ENCODE measurements at places on chromosomes 11 and 22.
A peak's percentile ranks its signal among the peaks of the same experiment; 100 is the strongest.

GRCh38 chr22:32331236-32331917 is 26.3 kb upstream of the RFPL3 start:
- DNase-seq, result no peak

GRCh38 chr22:46801826-46802607 is 39.6 kb downstream of the TBC1D22A start:
- DNase-seq, result no peak

- DNase-seq, result no peak
Measured at GRCh38 chr11:693415-693831, 1.6 kb downstream of the DEAF1 start.

DNA sequence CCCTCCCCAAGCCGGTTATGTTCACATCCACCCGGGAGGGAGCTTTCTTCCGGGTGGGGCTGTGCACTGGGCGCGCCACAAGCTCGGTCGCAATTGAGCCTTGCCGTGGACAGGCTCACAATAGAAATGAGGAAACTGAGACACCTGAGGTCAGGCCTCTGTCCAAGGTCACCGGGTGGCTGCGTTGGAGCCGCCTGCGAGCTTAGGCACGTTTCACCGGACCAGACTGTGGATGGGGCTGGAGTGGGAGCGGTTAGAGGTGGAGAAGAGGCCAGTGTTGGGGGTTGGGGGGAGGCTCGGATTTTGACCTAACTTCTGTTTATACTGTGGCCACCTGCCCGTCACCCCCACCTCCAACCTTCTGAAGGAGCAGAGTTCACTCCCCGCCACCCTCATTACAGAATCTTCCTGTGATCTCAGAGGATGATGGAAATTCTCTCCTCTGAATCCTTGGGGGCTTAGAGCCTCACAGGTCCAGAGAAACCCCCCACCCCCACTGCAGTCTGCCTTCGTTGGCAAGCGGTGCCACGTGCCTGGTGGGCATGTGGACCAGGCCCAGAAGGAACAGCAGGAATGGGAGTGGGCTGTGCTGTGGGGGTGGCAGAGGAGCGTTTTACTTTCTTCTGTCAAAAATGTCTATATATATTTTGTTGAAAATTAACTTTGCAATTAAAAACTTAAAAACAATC is 631 bp upstream of the NPTXR start:
- no peak for DNase-seq

GRCh38 chr11:116703421-116703820 is 69.4 kb downstream of the BUD13 start:
- DNase-seq, result no peak

DNA sequence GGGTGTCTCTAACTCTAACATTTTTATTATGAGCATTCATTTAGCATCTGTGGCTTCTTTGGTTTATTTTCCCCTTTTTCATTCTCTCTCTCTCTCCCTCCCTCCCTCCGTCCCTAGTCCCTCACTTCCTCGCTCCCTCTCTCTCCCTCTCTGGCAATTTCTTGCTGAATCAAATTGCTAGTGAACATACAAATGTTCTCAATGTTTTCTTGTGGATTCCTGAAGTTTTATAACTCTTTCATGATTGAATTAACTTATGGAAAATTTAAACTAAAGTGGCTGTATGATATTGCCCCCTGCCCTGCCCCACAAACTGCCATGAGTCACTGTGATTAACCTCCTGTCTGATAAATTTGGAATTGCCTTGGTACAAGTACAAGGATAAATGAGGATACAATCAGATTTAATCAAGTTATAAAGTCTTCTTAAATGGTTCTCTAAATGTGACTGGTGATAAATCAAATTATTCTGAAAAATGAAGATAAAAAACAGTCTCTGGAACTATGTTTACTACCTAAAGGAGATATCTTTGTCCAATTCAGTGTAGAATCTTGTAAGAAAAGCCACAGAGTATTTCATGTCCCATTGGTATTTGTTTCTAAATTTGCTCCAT is 143.0 kb upstream of the PDGFD start:
- DNase-seq, result no peak

- peak; percentile 58 for DNase-seq
Measured at GRCh38 chr11:67439321-67440228, 2.1 kb upstream of the PTPRCAP start.

DNA sequence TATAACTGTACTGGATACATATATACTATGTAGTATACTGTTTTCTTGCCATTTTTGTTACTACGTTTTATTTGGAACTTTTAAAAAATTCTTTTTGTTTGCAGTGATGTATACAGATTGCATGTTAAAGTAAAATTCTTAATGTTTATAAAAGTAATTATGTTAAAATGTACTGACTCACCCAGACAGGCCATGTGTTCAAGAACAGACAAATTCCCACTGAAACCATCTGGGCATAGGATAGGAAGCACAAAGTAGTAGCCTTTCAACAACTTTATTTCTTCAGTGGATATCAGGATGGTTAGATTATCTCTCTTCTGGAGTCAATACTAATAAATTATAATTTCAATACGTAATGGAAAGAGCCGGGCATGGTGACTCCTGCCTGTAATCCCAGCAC is 19.8 kb downstream of the PRMT3 start:
- no peak for DNase-seq

GRCh38 chr11:35336726-35337125 is 82.6 kb downstream of the SLC1A2 start:
- no peak for DNase-seq
